ENCODE measurements at places on chromosomes 5 and 9.
A peak's percentile ranks its signal among the peaks of the same experiment; 100 is the strongest.

DNA sequence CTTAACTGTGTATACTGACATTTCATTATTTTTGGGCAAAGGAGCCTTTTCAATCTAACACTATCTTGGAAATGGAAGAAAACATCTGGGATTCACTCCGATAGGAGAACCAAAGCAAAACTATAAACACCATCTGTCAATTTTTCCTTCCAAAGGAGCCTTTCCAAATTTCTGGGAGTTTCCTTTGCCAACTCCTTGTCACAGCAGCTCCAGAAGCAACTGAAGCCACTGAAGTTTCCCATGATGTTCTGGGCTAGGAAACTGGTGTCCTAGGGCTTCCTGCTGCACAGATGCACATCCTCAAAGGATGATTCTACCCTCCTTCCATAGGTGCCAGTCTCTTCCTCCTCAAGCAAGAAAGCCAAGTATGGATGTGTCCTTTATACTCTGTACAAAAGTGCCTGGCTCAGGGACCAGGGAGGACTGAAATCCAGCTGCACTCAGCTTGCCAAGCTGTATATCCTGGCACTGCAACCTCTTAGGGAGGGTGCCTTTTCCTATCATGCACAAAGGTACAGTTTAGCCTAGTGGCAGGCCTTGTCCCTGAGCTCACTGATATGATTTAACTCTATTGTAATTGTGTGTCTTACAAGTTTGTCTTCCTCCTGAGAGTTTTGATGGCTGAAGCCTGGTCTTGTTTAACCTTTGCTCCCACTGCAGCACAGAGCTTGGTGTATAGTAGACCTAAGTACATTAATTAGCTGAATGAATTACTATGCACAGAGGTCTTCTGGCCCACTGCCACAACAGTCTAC is 8.4 kb upstream of the UBAP1 start:
- DNase-seq, result no peak

DNA sequence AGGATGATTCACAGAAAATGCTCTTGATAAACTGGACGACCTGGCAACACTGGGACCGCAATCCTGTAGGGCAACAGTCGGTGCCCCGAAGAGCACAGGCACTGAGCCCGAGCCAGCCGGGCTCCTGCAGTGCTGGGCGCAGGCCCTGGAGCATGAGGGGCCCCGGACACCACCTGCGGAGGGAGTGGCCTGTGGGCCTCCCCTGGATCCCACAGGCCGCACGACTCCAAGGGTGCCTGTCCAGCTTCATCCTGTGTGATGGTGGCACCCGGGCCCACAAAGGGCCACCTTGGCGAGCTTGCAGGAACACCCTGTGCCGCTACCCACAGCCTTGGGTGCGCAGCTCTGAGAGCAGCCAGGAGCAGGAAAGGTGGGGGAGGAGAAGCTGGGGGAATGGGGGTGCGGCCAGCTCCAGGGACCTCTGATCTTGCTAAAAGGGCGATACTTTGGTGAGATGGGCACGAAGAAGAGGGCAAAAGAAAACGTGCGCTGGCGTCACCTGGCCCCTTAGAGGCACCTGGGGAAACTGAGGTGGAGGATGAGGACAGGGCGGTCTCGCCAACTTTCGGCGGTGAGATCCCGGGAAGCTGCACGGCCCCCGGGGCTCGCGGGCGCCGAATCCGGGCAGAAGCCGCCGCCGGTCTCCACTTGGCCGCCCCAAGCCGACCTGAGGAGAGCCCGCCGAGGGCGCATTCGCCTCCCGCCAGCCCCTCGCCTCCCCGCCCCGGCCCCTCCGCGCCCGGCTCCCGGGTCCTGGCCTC is 722 bp downstream of the TBC1D9B start:
- peak; percentile 19 for DNase-seq

DNA sequence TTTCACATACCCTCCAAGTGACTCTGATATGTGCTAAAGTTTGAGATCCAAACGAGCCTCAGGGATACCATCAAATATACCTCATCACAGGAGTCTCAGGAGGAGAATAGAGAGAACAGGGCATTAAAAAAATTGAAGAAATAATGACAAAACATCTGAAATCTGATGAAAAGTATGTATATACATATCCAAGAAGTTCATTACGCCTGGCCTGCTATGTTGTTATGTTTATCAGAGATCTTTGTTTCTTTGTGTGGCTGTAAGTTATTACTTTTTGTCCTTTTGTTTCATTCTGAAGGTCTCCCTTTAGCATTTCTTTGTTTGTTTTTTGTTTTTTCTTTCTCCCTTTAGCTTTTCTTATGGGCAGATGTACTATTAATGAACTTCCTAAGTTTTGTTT is 2.5 kb upstream of the CCL19 start:
- DNase-seq, result no peak

- DNase-seq, result no peak
These were observed 214.1 kb downstream of the CD180 start for GRCh38 chr5:66982470-66982869.

- no peak for DNase-seq
These were observed 22.2 kb upstream of the EEIG1 start for GRCh38 chr9:128002959-128003358.

- DNase-seq, result no peak
These were observed 16.4 kb downstream of the ATP6V0E1 start for GRCh38 chr5:172999974-173000373.

DNA sequence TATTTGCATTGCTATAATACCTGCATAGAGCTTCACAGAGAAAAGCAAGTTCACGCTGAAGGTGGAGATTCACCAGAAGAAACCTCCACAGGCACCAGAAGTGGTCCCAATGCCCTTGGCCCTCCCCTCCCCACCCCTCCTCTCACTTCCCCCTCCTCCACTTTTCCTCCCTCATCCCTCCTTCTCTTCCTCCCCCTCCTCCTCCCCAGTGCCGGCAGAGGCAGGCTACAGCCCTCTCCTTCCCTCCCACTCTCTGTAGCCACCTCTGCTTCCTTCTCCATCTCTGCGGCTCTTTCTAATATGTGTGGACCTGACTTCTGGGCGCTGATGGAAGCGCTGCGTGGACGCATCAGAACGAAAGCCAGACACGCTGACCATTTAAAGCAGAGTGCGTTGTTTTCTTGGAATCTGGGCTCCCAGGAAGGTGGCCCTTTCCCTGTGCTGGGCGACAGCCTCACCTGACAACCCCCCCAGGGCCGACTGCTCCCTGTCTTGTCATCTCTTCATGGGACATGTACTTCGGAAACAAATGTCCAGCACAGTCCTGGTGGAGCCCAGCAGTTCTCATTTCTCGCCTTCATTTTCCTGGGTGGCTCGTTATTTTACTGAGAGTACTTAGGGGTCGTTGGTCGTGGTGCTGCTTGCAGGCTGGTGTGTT is 29.5 kb downstream of the NDUFS6 start:
- DNase-seq, result no peak

GRCh38 chr5:20420991-20421595 is 433.1 kb upstream of the CDH18 start:
- no peak for DNase-seq

GRCh38 chr9:124769549-124770358 is 1.4 kb downstream of the NR6A1 start:
- peak; percentile 42 for DNase-seq

DNA sequence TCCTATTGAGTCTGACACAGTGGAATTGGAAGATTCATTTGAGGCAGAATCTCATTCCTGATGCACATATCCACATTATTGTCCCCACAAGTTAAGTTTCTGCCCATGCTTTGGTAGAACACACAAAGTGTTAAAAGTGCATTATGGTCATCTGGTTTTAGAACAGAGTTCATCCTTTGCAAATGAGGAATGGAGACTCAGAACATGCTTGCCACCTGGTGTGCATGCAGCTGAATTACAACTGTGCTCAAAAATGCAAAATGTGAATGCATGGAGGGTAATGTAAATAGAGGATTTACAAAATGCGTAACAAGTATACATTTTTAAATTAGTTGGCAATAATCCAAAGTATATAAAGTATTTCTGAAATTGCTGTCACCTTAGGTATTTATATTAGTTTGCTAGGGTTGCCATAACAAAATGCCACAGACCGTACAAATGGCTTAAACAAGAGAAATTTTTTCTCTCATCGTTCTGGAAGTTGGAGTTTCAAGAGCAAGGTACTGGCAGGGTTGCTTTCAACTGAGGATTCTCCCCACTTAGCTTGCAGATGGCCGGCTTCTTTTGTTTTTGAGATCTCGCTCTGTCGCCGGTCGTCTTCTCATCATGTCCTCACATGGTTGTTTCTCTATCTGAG is 671.1 kb downstream of the TAF11L14 start:
- DNase-seq, result peak; percentile 41

- no peak for DNase-seq
These were observed 138.8 kb downstream of the HSD17B3 start for GRCh38 chr9:96163161-96163560.

DNA sequence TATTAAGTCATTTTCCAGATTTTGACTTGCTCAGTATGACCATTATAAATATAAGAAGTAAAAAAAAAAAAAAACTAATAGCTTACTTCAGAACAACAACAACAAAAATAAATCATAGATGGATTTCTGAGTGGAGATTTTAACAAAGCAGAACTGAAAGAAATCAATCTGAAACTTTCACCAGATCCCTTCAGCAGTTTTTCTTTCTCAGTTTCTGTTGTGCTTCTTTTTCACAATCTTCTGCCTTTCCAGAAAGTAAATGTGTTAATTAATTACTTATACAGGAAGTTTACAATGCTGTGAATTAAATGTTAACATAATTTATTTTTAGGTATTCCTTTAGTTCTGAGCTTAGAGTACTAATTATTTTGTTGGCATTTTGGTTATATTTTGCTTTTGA is 73.5 kb downstream of the CHSY3 start:
- DNase-seq, result no peak

- no peak for DNase-seq
These were observed 106.6 kb upstream of the TLE4 start for GRCh38 chr9:79465156-79465555.

DNA sequence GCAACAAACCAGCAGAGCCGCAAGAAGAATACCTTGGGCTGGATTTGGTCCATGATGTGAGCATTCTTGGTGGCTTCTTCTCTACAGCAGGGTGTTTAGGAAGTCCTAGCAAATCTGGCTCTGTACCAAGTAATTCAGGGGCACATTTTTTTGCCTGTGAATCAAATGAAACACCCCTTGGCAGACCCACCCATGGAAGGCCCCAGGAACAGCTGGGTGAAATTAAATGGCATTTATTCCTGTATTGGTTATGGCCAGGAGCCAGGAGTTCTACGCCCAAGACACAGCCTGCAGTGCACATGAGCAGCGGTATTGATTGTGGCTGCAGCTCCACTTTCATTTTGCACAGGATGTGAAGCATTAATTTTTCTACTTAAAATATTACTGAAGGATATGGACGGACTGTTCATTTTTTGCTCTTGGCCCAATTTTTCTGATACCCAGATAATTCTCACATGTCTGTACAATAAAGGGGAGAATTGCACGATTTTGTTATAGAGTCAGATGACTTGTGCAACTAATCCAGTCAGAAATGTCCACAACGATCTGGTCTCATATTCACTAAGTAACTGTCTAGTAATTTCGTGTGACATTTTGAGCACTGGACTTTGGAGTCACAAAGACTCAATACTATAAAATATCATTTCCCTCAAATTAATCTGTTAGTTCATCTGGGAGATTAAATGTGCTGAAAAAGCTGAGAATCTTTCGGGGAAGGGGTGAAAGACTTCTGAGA is 120.7 kb upstream of the APC start:
- DNase-seq, result peak; percentile 53

GRCh38 chr5:68173007-68173406 is 42.5 kb upstream of the PIK3R1 start:
- DNase-seq, result no peak
